Activated CD4-positive, alpha-beta memory T cell treated with anti-CD3 and anti-CD28 coated beads, Interleukin-2, amount 10 ng/mL, durations not matched to agents 7 days and 5 days (primary cell): ENCODE measurements at places on chromosomes 4 and X. TPM values are rescaled to one million over a fixed set of nuclear protein-coding genes. Genes with fewer than 3 reads are reported as not detected.

- DNase-seq: no peak
- no peaks in the 10 kb centered on the region for H3K36me3 ChIP-seq
- no peaks in the 10 kb centered on the region for H3K27me3 ChIP-seq
These were observed 33.0 kb downstream of the SULT1B1 start for GRCh38 chr4:69727426-69727825.

DNA sequence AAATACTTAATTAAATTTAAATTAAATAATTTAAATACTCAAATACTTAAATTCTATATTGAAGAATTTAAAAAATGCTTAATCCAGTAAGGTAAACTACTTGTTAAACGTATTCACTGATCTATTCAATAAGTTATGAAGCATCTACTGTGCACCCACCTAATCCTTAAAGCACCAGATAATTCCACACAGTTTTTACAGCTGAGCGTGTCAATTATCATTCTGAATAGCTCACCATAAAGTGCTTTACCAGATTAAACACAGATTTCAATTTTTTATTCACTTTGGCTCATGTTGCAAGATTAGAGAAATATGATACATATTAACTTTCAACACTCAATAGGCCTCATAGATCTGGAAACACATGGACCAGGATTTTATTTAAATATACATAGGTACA lies 79.2 kb upstream of the DDIT4L start:
- H3K27ac ChIP-seq: no peak overlapping the region
- peaks cover 2% of the 10 kb centered on the region for H3K27me3 ChIP-seq
- H3K4me1 ChIP-seq: no peaks in the 10 kb centered on the region
- no peak for DNase-seq

Gene RHOXF1
- total RNA-seq: not detected

Gene H2BW2
- total RNA-seq: not detected

Gene GRIA3
- not detected for total RNA-seq
